NCI-H1417 treated with DMSO at 0.1 percent for 48 hours (cell line): ENCODE measurements at places on chromosomes 1 and 21.

- DNase-seq: no peak
Measured at GRCh38 chr1:232178191-232178590, 451.7 kb downstream of the SIPA1L2 start.

DNA sequence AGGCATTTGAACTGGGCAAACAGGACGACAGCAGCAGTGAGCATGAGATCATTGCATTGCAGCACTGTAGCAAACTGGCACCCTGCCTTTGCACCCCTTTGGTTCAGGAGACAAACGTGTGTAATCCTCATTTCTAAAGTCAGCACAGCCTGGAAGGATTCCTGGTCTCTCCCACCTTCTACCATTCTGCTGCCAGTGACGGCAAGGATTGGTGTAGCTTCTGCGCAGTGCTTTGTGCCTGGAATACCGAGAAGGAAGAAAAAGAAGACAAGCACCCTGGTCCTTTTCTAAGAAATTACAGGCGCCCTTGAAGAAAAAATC is 805.3 kb downstream of the USP25 start:
- no peak for DNase-seq

DNA sequence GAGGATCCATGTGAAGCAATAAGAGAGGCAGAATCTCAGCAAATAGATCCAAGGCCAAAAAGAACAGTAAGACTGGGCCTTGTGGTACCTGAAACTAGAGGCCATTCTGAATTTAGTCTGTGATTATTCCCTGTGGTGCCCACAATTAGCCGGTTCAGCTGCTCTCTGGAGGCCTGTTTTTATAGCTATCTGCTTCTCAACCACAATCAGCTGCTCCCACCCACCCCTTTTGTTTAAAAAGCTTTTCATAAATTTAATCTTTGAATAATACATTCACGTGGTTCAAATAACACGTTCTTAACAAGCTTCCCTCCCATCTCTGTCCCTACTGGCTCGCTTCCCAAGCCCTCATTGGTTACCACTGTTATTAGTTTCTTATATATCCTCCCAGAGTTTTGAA is 18.0 kb downstream of the UBE2T start:
- DNase-seq: no peak

- no peak for DNase-seq
Measured at GRCh38 chr1:212561501-212561931, 47.0 kb upstream of the ATF3 start.

GRCh38 chr1:3827813-3828307 is 29.2 kb downstream of the CEP104 start:
- no peak for DNase-seq

- DNase-seq: no peak
Measured at GRCh38 chr1:232557502-232558191, 72.3 kb downstream of the SIPA1L2 start.

DNA sequence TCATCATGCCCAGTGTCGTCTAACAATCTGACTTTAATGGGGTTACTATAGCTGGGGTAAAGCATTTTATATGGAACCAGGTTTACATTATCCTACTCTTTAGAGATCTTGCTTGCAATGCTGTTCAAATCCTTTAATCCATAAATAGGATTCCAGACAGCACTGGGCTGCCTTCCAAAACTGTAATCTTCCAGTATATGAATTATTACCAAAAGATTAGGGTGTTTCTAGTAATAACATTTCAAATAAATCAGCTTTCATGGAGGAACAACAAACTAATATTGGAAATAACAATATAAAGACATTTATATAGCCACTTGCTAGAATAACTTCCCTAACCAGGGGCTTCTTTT is 88.6 kb upstream of the PLXNA2 start:
- DNase-seq: no peak
